ENCODE measurements at places on chromosomes 3 and 15.
A peak's percentile ranks its signal among the peaks of the same experiment; 100 is the strongest.

GRCh38 chr15:40336744-40337122 lies 4.0 kb downstream of the CCDC9B start:
- peak; percentile 63 for DNase-seq

GRCh38 chr3:126266291-126266840 lies 86.0 kb upstream of the ALDH1L1 start:
- DNase-seq, result no peak

DNA sequence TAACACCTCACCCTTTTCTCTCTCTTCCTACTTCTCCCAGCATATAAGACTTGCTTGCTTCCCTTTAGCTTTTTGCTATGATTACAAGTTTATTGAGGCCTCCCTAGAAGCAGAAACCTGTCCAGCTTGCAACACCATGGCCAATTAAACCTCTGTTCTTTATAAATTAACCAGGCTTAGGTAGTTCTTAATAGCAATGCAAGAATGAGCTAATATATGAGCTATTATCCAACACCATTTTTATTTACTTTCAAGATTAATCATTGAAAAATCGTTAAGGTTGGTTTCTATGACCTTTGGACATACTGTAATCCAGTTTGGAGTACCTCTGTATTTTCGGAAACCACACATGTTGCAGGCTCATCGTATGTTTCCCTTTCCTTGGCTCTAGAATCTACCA lies 643.1 kb downstream of the ZPLD1 start:
- no peak for DNase-seq

DNA sequence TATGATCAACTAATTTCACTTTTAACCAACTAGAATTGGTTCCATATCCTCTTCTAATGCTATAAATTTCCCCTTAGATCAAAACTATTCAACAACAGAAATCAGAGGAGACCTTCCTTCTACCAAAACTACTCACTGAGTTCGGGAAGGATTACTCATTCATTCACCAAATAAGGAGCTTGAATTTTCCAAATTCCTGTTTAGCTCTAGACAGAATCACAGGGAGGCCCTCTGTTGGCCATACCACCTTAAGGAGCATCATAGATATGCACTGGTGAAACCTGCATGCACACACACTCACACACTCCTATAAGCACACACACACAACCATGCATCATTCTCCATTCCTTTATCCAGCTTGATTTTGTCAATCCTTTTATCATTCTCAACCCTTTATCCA lies 49.0 kb downstream of the SUCLG2 start:
- no peak for DNase-seq

GRCh38 chr15:62706317-62706716 lies 336.2 kb upstream of the TPM1 start:
- DNase-seq, result no peak

DNA sequence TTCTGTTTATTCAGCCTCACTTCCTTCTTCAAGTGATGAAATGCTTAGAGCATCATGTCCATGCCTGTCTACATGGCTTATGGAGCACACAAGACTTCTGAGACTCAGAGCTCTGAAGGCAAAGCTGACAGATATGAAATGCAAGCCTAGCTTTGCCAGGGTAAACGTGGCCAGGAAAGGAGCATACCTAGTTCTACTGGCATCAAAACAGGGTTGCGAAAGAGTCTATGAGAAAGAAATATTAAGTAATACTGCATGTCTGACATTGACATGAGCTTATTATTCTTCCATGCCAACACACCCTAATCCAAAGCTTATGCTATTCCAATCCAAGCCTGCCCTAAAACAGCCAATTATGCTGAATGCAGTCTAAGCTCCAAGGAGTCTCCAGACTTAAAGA lies 391.5 kb downstream of the ERC2 start:
- DNase-seq, result no peak
